ENCODE measurements at places on chromosomes 2 and 18.

DNA sequence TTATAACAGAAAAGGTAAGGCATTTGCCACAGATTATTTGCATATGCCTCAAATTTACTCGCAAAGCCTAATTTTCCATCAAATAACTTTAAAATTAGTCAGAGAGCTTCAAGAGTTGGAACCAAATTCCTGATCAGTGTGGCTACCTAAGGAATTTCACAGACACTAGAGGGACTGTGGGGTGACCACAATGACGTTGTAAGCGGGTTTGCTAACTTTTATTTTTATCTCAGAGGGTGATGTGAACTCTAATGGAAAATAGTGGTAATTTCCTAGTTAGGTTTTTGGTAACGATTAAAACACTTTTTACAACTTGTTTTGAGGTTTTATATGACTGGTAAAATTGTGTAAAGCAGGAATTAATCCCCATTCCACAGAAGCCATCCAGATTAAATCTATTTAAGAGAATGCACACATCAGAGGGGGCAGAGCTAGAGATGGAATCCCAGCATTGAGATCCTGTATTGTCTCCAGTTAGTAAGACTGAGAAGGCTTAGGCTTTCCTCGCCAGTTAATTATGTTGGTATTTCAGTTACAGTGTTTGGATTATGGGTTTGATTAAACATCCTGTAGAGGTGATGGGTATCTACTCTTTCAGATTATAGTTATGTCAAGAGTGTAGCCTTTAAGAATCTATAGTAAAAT lies 129.0 kb downstream of the GPD2 start:
- DNase-seq = no peak

DNA sequence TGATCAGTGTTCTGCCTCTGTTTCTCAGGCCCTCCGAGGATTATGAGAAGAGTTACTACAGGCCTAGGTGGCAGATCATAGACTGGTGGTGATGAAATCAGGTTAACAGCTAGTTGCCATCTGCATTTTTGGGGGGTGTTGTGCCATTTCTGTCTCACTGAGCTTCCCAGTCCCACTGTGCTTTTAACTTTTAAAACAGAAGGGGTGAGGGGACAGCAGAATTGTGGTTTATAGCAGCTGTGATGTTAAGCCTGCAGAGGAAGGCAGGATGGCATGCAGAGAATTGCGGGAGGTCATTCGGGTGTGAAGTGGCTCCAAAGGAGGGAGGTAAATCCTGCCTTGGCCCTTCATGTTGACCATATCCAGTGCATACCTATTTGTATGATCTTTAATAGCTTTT lies 5.0 kb downstream of the CAB39 start:
- DNase-seq = no peak

DNA sequence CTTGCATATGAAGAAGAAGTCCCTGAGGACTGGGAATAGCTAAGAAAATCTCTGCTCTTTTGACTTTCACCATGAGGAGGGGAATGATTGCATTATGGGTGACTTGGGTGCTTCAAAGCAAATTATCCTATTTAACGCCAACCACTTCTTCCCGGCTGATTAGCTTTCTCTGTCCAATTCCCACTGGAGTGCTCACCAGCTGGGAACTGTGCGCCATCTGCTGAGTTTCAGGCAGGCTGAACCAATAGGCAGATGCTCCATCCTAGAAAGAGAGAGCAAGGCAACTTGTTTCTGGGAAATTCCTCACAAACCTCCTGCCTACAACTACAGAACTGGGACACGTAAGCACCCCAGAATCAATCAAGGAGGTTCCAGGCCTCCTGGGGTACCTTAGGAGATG lies 49.4 kb downstream of the POLE4 start:
- no peak for DNase-seq

- DNase-seq = no peak
Observed at GRCh38 chr2:203361495-203361894, 33.3 kb downstream of the ABI2 start.

DNA sequence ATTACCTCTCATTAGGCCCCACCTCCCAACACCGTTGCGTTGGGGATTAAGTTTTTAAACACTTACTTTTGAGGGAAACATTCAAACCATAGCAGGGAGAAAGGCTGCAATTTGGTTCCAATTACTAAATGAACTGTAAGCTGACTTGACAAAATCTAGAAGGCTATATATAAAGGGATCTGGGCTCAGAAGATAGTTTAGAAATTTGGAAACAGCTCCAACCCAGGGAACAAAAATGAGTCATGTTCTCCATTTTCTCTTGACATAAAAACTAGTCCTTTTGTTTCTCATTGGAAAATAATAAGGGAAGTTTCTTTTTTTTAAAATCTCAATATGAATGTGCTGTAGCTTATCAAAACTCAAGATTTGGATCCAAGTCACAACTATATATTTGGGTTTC lies 17.5 kb downstream of the MOGAT1 start:
- DNase-seq = no peak

DNA sequence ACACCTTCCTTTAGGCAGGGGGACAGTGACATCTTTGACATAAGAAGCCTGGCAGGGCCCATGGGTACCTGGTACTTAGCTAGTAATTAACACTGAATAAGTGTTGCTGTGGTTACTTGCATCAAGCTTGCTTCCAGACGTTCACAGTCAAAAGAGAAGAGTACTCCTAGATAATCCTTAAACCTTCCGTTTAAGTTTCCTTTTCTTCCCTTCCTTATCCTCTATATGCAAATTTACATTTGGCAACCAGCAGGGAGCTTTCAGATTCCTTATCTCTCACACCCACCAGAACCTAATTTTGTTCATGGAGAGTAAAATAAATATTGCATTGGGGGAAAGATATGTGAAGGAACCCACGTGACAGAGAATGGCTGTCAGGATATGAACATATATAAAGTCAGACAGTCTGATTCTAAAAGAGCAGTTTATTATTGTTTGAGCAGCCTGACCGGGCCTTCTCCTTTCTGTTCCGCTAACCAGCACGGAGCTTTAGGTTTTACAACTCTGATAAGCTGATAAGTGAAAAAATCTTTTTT lies 7.8 kb upstream of the RAB31 start:
- no peak for DNase-seq

DNA sequence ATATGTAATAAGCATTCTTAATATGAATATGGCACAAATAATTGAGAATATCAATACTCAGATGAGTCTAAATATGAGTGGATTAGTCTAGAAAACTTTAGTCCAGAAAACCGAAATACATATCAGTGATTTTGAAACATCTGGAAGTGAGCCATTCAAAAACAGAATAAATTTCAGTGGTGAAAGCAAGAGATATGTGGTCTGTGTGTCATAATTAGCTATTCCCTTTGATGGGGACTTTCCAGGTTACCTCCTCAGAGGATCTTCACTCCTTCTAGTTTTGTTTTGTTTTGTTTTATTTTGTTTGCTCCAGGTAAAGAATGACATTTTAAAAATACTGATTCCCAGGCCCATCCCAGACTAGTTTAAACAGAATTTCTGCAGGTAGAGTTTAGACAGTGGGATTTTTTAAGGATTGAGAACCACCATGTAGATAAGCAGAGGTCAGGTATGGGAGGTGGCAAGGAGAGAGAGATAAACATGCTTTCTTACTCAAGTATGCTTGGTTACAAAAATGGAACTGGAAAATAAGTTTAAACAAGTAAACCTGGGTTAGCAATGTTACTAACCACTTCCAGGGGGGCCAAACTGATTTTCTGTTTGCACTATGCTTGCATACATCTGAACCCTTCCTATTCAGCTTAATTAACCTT lies 70.7 kb downstream of the NABP1 start:
- DNase-seq = no peak

DNA sequence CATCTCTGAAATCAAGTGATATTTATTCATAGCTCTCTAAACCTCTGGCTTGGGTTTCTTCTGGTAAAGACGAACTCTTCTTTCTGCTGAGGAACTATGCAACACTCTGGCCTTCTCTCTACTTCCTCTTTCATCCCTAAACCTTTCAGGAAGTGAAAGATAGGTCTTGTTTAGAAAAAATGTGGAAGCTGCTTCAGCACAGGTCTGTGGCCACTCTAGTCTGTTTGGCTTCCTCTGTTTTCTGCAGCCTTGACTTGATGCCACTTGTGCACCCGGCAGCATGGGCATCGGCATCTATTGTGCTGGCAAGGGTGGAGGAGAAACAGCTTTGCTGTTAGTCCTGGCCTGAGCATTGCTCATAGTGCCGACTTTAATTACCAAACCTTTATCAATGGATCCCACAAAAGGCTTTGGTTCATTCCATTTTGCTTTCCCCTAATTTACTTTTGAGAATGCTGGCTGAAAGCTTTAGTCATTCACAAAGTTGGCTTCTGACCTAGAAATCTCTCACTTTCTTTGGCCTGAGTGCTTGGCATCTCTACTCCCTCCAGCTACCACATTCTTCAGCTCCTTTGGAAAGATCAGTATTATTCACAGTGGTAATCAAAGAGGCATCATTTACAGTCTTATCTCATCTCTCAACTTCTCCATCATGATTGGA lies 32.0 kb upstream of the GPR39 start:
- no peak for DNase-seq

DNA sequence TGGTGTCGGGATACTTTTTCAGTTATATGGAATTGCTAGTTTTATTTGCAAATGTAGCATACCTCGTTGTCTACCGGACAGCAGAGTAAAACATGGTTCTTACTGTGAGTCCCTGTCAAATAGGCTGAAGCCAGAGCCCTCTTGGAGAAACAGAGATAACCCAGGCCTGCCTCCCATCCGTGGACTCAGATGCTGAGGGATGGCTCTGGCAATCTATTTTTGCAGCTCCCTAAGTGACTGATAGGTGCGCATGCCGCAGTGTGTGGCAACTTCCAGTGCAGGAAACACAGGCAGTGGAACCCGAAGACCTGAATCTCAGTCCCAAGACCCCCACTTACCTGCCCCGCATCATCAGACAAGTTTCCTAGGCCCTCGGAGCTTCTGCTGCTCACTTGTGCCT lies 33.6 kb downstream of the STEAP3 start:
- no peak for DNase-seq

- no peak for DNase-seq
Observed at GRCh38 chr2:200677721-200678532, 92.1 kb downstream of the AOX1 start.

- no peak for DNase-seq
Observed at GRCh38 chr18:49225160-49225559, 235.3 kb downstream of the DYM start.

GRCh38 chr2:60271131-60271530 lies 282.3 kb downstream of the BCL11A start:
- no peak for DNase-seq

DNA sequence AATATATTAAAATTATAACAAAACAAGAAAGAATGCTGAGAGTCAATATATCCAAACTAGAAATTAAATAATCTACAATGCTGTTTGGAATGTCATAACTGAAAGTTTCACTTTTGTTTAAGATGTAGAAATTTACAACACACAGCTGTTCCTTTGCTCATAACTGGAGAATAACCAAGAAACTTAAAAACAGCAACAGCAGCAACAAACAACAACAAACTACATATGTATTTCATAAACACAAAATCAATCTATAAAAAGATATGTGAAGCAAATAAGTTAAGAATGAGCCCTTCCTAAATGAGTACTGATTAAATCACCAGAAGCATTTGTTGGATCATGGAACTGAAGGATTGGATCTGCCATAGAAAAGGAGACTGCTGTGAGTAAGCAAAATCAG lies 456.5 kb upstream of the ZNF804A start:
- no peak for DNase-seq

GRCh38 chr18:64037812-64038414 lies 68.0 kb downstream of the SERPINB8 start:
- no peak for DNase-seq

- no peak for DNase-seq
Observed at GRCh38 chr2:50953021-50953420, 78.9 kb downstream of the NRXN1 start.

Data from cortex of kidney (tissue), 1 donor.